GM03348 (cell line): ENCODE measurements at places on chromosomes 16 and 17.

GRCh38 chr16:89828199-89828869 lies at the start of gene SPIRE2:
SPIRE2 (plus strand) TSS chr16:89828475; CDS start chr16:89828551, 76 bp downstream.
- DNase-seq: peak; percentile 93

- DNase-seq: no peak
These were observed 45.3 kb downstream of the RPH3AL start for GRCh38 chr17:307295-307691.

DNA sequence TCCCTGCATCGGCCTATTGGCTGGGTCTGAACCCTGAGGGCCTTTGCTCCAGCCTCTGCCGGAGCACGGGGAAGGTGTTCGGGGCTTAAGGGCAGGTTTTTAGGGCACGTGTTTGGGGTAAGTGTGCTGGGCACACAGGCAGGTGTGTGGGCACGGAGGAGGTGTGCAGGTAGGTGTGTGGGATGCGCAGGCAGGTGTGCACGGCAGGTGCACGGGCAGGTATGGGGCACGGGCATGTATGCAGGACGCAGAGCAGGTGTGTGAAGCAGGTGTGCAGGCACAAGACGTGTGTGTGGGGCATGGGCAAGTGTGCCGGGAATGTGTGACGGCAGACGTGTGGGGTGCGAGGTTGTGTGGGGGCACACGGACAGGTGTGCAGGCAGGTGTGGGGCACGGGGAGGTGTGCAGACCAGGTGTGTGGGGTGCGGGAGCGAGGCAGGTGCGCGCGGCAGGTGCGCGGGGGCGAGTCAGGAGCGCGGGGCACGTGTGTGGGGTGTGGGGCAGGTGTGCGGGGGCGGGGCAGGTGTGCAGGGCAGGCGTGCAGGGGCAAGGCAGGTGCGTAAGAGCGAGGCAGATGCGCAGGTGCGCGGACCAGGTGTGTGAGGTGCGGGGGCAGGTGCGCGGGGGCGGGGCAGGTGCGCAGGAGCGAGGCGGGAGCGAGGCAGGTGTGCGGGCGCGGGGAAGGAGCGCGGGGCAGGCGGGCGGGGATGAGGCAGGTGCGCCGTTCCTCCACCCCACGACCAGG lies 28.6 kb upstream of the METRNL start:
- DNase-seq: no peak

- DNase-seq: no peak
These were observed 58.5 kb downstream of the MYH13 start for GRCh38 chr17:10314329-10314728.

DNA sequence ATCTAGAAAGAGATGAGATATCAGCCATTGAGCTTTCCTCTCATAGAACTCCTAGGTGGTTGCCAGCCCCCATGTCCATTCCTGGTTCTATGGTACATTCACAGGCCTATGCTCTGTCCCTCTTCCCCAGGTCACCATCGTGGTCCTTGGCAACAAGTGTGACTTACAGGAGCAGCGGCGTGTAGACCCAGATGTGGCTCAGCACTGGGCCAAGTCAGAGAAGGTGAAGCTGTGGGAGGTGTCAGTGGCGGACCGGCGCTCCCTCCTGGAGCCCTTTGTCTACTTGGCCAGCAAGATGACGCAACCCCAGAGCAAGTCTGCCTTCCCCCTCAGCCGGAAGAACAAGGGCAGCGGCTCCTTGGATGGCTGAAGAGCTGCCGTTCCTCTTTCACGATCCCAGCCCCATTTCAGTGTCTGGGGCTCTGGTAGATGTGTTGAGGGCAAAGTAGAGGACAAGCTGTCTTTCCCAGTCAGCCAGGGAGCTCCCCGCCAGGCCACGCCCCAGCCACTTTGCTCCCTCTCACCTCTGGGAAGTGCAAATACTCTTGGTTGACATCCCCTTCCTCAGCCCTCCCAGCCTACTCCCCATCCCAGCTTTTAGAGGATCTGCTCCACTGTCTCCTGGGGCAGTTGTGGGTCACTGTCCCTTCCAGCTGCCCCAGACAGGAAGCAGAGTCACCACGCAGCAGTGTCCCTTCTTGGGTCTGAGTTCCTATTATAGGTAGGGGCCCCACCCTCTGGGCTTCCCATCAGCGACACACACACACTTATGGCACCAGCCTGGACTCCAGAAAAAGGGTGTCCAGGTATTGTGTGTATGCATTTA lies 3.8 kb downstream of the NKIRAS2 start:
- no peak for DNase-seq

GRCh38 chr16:8549843-8550412 lies 40.4 kb downstream of the TMEM114 start:
- no peak for DNase-seq

DNA sequence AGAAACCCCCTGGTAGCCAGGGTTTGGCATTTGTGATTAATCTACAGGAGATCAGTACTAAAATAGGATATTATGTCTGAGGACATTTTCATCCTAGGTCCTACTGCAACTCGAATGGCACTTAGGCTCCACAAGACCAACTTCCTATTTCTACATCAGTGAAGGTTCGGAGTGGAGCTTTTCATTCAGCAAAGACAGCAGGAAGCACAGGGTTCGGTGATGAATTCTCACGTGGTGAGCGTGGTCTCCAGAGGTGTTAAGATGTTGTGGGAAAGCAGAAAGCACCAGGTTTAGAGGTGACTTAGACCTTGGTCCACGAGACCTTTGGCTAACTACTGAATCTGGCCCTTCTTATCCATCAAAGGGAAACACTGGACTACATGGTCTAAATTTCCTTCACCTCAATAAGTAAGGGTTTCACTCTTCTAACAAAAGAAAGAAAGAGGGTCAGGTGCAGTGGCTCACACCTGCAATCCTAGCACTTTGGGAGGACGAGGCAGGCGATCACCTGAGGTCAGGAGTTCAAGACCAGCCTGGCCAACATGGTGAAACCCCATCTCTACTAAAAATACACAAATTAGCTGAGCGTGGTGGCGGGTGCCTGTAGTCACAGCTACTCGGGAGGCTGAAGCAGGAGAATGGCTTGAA lies 13.9 kb upstream of the HELZ start:
- DNase-seq: no peak

DNA sequence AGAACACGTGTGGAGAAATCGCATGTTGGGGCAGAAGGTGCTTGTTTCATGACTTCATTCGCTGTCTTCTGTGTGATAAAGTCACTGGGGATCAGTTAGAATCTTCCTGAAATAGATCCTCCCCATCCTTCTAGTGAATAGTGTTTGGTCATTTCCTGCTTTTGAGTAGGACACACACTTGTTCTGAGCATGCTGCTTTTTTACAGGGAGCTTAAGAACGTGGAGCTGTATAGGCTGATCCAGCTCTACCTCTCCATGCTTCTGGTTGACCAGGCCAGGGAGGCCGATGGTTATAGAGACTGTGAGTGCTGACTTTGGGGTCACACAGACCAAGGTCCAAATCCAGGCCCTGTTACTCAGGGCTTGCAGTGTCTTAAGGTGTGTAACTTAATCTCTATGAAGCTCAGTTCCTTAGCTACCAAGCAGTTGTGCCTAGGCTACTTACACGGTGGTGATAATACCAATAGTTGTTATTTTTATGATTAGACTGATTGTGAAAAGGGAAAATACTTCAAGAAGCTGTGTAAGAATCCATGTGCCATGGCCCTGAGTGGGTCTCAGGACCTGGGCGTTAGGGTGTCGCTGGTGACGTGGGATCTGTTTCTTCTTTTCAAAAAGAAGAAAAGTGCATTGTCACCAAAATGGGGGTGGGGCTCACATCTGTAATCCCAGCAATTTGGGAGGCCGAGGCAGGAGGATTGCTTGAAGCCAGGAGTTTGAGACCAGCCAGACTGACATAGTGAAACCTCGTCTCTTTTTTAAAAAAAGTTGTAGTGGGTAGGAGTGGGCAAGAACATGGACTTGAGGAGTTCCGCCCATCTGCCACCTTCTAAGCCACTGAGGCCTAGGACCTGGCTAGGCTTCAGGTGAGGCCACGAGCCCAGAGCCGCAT lies 64.1 kb upstream of the LGALS9 start:
- no peak for DNase-seq

- no peak for DNase-seq
These were observed 15.0 kb downstream of the OR1F1 start for GRCh38 chr16:3202903-3203539.

DNA sequence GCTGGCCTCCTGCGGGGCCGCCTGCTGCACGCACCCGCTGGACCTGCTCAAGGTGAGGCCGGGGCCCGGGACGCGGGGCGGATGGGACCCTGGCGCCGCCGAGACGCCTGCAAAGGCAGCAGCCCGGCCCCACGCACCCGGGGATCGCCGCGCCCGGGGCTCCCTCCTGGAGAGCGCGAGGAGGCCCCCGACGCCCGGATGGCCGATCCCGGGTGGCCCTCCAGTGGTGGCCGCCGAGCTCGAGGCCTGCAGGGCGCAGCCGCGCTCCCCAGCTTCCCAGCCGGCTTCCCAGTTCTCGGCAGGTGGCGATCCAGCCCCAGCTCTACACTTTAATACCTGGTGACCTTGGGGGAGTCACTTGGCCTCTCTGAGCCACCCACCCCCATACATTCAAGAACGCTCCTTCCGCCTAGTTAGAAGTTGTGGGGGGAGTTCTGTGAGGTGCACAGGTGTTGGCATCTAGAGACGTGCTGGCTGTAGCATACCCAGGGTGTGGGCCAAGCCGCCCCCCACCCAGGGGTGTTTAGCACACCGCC lies 452 bp downstream of the SLC25A10 start:
- DNase-seq: peak; percentile 85

- peak; percentile 57 for DNase-seq
These were observed 22.3 kb upstream of the ZFPM1 start for GRCh38 chr16:88430524-88431446.

DNA sequence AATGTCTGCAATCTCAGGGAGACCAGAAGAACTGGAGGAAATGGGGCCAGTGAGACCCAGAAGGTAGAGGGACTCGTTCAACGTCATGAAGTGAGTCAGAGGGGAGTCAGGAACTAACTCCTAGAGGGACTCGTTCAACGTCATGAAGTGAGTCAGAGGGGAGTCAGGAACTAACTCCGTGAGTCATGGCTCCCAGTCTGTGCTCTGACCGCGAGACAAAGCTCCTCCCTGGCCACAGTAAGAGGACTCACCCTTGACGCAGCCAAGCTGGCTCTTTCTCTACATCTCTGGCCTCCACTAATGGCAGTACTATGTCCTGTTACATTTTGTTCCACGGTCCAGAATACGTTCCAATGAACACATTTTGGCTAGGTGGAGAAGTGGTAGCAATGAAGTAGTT lies 902.5 kb downstream of the KCNJ2 start:
- DNase-seq: peak; percentile 81

DNA sequence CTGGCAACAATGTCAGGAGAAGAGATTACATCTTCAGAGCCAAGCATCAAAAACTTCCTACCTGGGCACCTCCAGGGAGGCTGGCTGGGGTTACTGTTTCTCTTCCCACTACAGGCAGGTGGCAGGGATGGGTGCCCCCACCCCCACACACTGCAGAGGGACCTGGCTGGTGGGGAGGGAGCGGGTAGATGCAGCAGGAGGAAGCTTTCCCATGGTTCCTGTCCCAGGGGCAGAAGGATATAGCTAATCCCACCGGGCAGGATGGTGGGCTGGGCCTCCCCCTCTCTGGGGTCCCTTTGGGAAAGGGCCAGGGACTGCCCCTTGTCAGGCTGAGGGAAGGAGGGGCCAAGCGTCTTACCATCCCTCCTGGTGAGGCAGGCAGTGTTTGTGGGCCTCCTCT lies 16.7 kb upstream of the MTMR4 start:
- DNase-seq: no peak

DNA sequence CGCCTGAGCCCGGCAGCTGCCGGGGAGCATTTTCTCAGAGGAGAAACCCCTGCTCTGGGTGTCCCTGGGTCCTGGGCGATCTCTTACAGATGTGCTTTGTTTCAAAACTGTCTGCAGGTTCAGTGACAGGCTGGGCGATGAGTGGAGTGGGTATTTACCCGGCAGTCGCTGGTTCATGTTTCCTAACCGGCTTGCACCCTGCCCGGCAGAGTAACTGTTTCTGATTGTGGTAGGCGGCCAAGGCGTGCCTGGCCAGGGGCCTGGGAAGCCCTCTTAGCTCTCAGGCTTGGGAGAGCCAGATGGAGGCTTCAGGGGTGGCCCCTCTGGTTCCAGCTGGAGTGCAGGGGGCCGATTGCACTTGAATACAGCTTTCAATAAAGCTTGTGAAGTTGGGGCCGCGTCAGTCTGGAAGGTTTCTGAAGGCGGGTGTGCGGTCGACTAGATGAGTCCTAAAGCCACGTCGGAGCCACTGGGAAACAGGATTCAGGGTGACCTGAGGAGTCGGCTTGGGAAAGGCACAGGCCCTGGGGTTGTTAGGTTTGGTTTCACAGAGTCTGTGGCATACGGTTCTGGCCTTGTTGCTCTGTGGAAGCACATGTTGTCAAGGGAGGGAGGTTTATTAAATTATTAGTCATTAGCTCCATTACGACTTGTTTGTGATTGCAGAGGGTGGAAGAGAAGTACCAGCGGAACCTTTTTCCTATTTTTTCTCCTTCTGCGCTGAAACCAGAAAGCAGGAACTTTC lies 1.4 kb downstream of the BAIAP2 start:
- DNase-seq: no peak

DNA sequence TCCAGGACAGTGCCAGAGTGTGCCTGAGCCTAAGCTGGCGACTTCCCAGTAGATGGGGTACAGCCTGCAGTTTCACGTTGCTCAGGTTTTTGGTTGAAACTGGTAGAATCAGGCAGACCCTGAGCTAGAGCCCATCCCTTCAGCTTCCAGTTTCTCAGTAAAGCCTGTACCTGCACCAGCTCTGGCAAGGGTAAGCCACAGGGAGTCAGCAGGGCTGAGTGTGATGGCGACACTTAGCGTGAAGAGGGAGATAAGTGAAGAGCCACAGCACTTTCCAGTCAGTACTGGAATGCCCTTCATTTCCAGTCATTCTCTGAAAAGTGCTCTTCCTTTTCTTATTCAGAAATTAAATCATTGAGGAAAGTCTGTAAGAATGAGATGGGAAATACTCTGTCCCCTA lies 22.4 kb downstream of the PLD6 start:
- DNase-seq: no peak

DNA sequence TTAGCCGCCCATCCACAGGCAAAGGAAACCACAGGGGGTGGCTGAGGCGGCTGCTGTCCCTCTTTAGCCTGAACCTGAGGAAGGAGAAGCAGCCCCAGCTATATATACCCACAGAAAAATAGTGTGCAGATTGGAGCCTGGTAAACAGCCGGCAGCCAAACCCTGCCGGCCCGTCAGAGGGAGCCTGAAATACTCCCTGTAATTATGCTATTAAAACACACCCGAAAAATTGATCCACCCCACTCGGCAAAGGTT lies 6.8 kb downstream of the PIEZO1 start:
- no peak for DNase-seq

GRCh38 chr17:46169913-46170638 lies 23.2 kb downstream of the KANSL1 start:
- no peak for DNase-seq

DNA sequence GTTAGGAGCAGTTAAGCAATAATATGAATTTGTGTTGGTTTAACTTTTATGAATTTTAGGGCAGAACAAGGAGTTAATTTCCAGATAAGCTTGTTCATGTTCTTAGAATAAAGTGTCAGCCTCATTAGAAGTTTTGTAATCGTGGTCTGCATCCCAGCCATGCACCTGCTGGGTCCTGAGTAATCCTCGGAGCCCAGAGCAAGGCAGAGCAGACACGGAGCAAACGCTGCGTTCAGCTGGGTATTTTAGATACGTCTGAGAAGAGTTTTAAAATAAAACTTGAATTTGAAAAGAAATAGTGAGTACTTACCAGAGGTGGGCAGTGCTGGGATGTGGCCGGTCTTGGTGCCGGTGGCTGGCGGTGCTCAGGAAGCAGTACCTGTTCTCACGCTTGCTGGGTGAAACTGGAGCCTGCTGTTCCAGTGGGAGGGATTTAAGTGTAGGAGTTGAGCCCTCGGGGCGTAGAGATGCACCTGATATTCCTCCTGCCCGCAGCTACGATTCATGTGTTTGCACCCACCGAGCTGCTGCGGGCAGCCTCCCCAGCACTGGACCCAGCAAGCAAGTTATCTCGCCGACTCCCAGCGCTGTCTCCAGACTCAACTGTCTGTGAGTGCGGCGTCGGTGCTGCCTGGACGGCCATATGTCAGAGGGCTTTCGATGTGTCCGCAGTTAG lies at the start of gene ZNF750:
ZNF750 (minus strand) TSS at position 406 of the 676 bp plus-strand sequence. CDS start 7,568 bp downstream, outside the sequence.
- no peak for DNase-seq
